Stimulated activated CD4-positive, alpha-beta T cell treated with anti-CD3 and anti-CD28 coated beads, Interleukin-4, amount 100 ng/mL, for 24 hours (primary cell): ENCODE measurements at places on chromosomes 7 and 10.

- DNase-seq, result no peak
Observed at GRCh38 chr7:47340517-47340916, 241.4 kb downstream of the TNS3 start.

- DNase-seq, result no peak
Observed at GRCh38 chr7:20374399-20374798, 43.7 kb downstream of the ITGB8 start.

GRCh38 chr10:30639946-30640786 is 10.6 kb upstream of the LYZL2 start:
- DNase-seq, result peak; percentile 17

DNA sequence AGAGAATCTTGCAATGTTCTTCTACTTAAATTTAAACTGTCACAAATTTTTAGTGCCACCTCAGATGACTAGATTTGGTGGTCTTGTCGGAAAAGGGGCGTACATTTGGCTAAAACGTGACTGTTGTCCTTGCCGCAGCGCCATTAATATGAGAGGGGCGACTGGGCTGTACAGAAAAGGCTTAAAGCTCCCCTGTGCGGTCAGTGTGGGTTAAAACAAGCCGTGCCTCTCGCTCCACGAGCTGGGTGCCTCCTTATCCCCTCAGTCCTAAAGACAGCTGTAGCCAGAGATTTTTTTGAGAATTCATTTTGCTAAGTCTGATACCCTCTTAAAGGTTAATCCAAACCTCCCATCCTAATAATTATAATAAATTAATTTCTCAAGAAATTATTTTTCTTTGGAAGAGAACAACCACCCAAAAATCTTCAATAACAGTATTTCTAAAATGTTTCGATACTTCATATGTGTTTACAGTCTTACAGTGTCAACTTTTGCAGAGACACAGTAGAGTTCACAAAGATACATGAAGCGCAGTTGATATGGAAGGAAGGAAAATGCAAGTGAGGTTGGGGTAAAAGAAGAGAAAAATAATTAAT is 68.6 kb downstream of the C7orf25 start:
- DNase-seq, result peak; percentile 8

GRCh38 chr7:152710153-152710442 is 34.2 kb upstream of the XRCC2 start:
- DNase-seq, result no peak

GRCh38 chr7:29033584-29033983 is 75.5 kb upstream of the TRIL start:
- DNase-seq, result no peak

GRCh38 chr10:10600004-10600403 is 417.7 kb upstream of the CELF2 start:
- no peak for DNase-seq

- DNase-seq, result peak; percentile 62
Observed at GRCh38 chr7:142603870-142604448, 145.3 kb upstream of the PRSS1 start.

- DNase-seq, result peak; percentile 17
Observed at GRCh38 chr10:30637881-30638467, 8.4 kb upstream of the LYZL2 start.

DNA sequence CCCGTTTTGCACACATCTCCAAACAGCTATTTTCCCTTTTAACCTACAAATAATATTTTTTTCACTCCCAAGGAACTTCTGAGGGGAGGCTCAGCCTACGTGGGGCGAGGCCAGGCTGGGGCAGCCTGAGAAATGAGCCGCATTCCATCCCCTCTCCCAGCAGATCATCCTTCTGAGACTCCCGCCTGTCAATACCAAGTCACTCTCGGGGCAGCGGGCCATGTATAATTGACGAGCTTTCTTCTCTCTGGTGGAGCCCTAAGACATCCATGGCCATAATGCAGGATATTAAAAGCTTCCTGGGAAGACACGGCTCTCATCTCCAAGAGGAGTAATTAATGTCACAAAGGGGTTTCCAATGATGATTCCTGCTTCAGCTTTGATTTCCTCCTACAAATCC is 37.8 kb upstream of the CHST15 start:
- no peak for DNase-seq

- no peak for DNase-seq
Observed at GRCh38 chr7:91408388-91409154, 144.3 kb downstream of the FZD1 start.

DNA sequence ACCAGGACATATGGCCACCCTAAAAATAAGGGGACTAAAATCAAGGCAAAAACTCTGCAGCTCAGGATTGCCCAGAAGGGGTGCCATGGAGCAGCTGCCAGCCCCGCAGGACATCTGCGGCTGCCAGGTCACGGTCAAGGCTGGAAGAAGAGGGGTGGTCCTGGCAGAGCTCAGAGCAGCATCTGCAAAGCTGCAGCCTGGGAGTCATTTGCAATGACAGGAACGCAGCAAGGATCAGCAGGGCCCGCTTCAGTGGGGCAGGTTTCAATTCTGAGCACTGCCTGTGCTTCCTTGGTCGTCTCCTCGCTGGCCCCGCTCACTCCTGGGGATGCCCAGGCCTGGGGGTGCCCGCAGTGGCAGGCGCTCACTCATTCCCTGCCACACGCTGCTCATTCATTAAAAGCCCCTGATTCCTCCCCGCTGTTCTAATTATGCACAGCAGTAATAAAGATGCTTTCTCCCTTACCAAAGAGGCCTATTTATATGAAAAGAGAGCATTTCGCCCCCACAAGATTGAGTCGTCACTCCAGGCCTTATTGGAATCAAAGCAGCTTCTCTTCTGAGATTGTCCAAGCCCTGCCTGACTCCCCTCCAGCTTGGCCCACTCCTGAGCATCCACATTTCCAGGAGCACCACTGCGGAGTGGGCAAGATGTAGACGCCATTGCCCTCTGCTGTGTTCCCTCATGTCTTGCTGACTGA is 4.6 kb downstream of the HSPA12A start:
- DNase-seq, result no peak

GRCh38 chr10:71613877-71614276 is 105.7 kb downstream of the C10orf105 start:
- DNase-seq, result no peak

DNA sequence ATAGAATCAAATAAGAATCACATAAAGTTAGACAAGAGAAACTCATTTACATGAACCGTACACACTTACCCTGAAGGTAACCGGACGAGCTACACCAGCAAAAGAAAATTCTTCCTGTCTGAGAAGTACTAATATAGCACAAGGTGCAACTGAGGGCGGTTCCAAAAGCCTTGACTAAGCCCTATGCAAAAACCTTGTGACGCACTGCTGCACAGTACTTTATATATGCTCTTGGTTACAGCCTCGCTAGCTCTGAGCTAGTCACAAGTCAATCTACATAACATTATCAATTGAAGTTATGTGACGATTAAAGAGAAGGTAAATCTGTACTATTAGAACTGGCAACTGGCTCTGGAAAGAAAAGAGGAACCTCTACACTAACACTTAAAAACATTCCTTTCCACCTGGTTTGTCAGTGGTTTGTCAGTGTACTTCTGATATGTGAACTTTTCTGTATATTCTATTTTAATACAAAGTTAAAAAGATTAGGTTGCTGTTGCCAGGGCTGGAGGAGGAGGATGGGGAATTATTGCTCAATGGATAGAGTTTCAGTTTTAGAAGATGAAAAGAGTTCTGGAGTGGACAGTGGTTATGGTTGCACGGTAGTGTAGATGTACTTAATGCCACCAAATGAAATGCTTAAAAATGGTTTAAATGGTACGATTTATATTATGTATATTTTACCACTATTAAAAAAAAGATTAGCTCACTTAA is 21.6 kb downstream of the NT5C3A start:
- DNase-seq, result peak; percentile 69

DNA sequence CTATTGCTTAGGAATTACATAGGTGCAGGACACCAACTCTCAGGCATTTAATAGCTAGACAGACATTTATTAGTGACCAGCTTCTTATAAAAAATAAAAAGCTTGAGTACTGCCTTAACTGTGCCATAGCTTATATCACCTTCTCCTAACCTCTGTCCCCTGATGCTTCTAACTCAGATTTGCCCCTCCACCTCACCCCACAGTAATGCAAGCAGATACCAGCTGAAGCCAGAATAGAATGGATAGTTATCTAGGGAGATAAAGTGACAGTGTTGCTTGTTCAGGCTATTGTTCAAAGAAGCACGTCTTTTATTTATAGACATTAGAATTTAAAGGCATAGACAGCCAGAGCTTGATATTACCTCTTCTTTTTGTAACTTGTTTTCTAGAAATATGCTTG is 99.6 kb upstream of the GLCCI1 start:
- no peak for DNase-seq

- DNase-seq, result no peak
Observed at GRCh38 chr10:31058795-31059703, 27.4 kb upstream of the ZNF438 start.

GRCh38 chr10:16259726-16260125 is 177.1 kb upstream of the PTER start:
- DNase-seq, result no peak

GRCh38 chr10:100338434-100339036 is 8.5 kb upstream of the SCD start:
- DNase-seq, result peak; percentile 84

- no peak for DNase-seq
Observed at GRCh38 chr7:71905821-71906220, 506.3 kb downstream of the CALN1 start.

GRCh38 chr10:60465801-60466200 is 76.1 kb upstream of the ANK3 start:
- DNase-seq, result no peak

GRCh38 chr7:45073031-45073785 is 15.6 kb downstream of the NACAD start:
- no peak for DNase-seq

- DNase-seq, result peak; percentile 21
Observed at GRCh38 chr10:23344241-23344841, at the start of gene C10orf67. Gene C10orf67 (minus strand): TSS chr10:23344797. CDS start chr10:23344774, 23 bp downstream.

DNA sequence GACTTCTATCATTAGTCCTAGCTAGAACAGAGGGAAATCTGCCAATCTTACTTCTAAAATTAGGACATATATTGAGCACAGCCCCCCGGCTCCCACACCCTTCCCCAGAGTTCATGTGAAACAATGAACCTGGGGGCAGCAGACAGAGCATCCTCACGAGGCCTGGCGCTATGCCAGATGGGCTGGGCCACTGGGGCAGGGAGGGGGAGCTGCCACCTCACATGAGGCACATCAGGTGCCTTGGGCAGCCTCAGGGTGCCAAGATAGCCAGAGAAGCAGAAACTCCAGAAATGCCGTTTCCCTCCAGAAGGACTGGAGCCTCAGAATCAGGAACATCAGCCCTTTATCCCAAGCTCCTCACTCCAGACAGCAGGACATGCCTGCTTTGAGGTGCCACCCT is 92.8 kb upstream of the LANCL2 start:
- no peak for DNase-seq

GRCh38 chr10:69279110-69279509 is 814 bp downstream of the HK1 start:
- no peak for DNase-seq

DNA sequence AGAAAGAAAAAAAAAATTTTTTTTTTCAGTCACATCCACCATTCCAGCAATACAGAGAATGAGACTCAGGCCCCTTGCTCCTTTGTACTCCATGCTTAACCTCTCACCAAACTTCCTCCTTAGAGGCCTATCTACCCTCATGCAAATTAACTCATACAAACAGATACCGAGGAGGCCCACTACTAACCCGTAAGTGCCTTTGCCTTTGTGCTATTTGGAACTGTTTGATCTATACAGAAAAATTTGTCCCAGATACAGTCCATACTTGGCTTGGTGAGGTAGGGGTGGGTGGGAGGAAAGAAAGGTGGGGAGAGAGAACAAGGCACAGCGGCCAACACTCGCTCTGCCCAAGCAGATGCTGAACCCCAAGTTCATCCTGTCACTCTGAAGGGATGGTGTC is 87.8 kb upstream of the DUSP5 start:
- DNase-seq, result no peak

GRCh38 chr10:97773096-97773495 is 1.3 kb upstream of the SFRP5 start:
- DNase-seq, result no peak

DNA sequence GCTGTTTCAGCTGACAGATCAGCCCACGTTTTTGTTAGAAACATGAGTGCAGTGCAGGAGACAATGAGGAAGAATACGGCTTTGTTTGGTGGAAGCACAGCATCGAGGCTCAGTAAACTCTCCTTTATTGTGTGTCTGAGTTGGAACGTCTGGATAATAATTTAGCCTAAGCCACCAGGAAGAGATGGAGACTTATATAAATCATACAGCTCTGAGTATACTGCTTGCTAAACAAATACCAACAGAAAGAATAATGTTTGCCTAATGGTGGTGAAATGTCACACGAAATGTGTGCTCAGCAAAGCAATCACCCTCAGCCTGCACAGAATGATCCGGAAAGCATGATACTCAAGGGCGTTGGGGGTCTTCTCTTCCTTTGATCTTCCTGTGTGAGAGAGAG is 664.1 kb upstream of the ADARB2 start:
- no peak for DNase-seq

GRCh38 chr10:70891627-70892026 is 3.3 kb upstream of the PCBD1 start:
- DNase-seq, result no peak

- DNase-seq, result no peak
Observed at GRCh38 chr7:68730964-68731363, 867.3 kb upstream of the AUTS2 start.

GRCh38 chr7:104198673-104199278 is 9.0 kb downstream of the ORC5 start:
- no peak for DNase-seq

- no peak for DNase-seq
Observed at GRCh38 chr7:157153260-157153659, 14.5 kb downstream of the UBE3C start.

DNA sequence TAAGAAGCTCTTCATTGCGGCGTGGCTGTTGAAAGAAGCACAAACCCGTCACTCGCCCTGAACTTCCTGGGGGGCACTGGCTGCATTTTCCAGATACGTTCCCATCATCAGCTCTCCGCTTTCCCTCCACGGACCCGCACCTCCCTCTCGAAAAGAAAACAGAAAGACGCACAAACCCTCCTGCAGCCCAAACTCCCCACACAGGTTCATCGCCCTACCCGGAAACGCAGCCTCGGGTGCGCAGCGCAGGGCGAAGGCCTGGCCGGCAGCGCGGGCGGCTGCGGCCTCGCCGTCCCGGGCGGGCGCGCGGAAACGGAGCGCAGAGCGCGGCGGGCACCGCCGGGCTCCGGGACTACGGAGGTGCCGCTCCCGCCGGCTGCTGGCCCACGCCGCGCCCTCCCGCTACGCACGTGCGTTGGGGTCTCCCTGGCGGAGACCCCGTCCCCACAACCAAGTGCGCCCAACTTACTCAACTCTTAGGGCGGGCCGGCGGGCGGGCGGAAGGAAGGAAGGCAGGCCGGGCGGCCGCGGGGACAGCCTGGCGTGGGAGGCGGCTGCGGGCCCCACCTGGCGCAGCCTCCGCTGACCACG is 822 bp downstream of the ZNF800 start:
- peak; percentile 55 for DNase-seq

GRCh38 chr7:16929146-16929762 is 47.5 kb upstream of the AGR3 start:
- DNase-seq, result no peak

DNA sequence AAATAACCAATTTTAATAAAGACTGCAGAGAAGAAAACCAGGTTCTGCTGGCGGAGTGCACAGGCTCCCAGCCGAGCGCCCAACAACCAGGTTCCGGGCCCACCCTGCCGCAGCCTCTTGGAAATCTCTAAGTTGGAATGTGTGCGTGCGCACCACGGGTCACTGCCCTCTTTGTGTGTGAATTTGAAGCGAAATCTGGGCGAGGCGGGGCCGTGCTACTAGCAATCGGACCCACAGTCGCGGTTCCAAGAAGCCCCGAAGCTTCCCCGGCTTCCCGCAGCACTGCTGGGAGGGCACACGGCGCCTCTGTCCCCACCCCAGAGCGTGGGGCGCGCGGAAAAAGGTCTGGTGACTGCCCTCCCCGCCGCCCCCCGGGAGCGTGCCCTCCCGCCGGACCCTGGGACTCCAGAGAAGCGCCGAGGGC is 666 bp upstream of the MAP3K8 start:
- DNase-seq, result peak; percentile 51
